NCI-H1417 (cell line): ENCODE measurements at places on chromosomes 4 and X.

DNA sequence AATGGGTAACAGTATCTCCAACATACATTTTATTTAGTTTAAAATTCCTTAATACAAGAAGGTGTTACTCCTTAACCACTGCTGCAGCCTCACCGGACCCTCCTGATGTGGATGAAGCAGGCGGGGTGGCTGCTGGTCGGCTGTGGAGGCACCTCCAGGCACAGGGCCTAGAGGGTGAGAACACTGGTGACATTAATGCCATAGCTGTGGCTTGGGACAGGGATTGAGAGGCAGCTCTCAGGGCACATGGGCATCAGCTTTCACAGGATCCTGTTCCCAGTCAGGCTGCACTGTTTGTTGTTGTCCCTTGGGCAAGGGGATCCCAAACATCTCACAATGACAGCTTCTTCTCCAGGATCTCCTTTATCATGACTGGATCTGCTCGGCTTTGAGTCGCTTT lies 90.0 kb downstream of the GATB start:
- no peak for DNase-seq

DNA sequence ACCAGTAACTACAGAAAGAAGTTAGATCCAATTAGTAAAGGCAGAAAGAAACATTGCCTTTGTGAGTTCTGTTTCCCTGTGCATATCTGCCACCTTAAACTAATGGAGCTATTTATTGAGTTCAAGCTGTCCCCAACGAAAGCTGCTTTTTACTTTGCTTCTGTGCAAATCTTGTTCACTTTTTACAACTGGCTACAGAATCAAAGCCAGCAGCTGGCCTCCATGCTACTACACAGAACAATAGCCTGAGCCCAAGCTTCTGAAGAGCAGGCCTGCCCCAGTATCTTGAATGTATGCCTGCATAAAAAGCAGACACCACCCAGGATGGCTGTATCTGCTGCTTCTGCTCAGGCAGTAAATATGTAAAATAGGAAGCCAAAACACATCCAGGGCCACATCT lies 28.1 kb downstream of the ANK2 start:
- peak; percentile 44 for DNase-seq

DNA sequence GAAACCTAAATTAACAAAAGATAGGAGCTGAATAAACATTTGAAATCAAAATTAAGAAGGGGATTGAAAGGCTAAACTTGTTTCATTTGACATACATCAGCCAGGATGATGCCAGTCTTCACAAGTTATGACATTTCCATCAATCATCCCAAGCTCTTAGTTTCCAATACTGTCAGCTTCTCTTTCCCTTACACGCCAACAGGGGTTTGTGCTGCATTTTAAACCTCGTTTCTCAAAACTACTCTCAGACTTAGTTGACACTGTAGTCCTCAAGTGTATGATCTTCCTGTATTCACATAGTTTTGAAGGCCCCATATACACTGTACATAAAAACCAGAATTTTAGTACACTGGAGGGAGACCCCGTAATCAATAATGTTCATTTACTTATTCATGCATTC lies 840 bp upstream of the P2RY10 start:
- no peak for DNase-seq

- no peak for DNase-seq
Measured at GRCh38 chr4:1939664-1940509, 68.7 kb downstream of the NSD2 start.

DNA sequence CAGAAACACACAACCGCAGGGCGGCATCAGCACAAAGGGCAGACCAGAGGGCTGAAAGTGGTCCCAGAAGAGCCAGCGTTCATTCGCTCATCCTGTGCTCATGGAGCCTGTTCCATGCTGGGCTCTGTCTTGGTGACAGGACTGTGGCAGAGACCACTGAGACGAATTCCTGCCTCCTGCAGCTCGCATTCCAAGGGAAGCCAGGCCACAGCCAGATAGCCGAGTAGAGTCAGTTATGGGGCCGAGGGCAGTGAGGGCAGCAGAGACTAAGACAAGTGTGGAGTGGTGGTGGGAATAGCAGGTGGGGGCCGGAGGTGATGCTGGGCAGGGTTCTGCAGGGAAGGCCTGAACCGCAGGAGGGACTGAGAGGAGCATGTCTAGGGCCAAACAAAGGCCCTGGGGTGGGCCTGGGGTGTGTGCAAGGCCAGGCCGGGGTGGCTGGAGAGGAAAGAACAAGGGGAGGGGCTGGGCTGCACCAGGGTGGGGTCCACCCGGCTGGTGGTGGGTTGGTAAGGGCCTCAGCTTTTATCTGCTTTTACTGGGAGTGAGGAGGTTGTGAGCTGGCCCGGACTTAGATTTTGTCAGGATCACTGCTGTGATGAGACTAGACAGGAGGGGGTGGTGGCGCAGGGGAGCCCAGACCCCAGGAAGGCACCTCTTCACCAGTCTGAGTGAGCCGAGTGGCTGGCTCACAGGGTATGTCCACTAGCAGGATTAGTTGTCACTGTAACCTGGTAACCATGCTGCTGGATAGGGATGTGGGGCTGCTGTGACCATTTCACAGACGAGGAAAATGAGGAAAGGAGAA lies 6.3 kb downstream of the PSAPL1 start:
- DNase-seq, result no peak

GRCh38 chr4:42487230-42487629 lies 89.9 kb downstream of the SHISA3 start:
- no peak for DNase-seq

DNA sequence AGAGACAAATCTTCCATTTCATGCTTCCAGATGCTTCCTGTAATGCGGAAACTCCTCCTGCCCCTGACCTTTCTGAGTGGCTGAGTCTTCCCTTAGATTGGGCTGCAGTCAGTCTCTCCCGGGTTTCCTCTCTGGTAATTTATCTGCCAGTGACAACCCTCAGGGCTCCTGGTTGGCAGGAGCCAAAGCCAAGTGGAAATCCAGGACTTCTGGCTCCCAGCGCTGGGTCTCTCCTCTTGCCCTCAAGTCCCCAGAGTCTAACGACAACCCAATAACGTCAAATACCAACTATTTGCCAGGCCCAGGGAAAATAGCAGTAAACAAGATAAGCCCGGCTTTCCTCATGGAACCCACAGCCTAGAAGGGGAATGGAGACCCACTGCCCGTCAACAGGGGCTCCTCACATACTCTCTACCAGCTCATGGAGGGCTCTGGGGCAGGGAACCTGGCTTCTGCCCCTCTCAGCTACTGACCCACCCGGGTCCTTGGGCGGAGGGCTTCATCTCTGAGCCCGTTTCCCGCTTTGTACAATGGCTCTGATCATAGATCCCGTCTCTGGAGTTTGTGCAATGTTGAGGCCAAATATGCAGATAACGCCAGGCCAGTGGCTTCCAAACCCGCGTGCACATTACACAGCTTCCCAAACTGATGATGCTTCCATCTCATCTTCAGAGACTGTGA lies 1.1 kb upstream of the TBC1D14 start:
- DNase-seq, result no peak

DNA sequence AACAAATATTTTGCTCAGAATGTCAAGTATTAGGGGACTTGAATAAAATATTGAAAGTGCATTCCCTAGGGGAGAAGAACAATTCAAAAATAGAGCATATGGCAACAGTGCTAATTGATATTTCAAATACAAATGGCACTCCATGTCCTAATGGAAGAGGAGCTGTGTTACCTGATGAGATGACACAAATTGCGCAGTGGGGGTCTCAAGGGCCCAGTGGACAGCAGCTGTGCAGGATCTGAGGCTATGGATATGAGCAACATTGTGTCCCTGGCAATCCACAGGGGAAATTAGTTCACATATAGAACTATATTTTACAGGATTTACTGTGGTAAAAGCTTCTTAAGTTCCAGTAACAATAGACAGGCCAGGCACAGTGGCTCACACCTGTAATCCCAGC lies 17.4 kb upstream of the USP46 start:
- no peak for DNase-seq

GRCh38 chr4:69025191-69025998 lies 70.9 kb upstream of the UGT2B7 start:
- DNase-seq, result no peak

DNA sequence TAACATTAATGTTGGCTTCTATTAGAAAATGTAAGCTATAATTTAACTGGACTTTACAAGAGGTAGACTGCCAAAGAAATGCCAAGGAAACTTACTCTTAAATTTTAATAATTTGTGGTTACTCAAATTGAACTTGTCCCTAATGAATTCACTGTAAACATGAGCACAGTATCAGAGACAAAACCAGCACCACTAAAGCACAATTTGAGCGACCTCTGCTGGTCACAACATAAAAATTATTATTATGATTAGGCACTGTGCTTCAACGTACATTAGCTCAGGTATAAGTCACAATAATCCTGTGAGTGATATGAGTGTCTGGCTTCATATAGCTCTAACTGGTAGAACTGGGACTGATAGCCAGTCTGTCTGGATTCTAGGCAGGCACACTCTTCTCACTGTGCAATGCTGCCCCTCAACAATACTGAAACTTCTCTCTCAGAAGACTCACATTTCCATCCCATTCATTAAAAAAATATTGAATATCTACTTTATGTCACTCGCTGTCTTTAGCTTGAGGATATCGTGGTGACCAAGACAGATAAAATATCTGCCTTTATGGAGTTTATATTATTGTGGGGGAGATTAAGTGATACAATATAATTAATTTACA lies 8.0 kb downstream of the NUDT6 start:
- DNase-seq, result peak; percentile 37

GRCh38 chr4:143294710-143295275 lies 41.9 kb upstream of the GAB1 start:
- DNase-seq, result no peak

DNA sequence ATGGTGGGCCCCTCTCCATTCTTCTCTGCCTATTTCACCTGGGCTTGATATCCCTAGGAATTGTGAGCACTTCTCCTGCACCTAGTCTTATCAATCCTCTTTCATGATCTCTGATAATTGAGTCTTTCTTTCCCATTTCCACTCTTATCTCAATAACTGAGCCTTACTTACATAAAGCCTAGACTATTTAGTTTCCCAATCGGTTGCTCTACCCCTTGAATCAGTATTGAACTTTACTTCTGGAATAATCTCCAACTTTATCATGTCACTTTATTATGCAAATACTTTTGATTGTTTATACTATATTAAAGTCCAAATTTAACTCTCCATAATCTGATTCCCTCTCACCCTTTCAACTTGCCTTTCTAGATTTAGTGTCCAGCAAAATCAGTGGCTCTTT lies 222.7 kb downstream of the SPRY1 start:
- no peak for DNase-seq

DNA sequence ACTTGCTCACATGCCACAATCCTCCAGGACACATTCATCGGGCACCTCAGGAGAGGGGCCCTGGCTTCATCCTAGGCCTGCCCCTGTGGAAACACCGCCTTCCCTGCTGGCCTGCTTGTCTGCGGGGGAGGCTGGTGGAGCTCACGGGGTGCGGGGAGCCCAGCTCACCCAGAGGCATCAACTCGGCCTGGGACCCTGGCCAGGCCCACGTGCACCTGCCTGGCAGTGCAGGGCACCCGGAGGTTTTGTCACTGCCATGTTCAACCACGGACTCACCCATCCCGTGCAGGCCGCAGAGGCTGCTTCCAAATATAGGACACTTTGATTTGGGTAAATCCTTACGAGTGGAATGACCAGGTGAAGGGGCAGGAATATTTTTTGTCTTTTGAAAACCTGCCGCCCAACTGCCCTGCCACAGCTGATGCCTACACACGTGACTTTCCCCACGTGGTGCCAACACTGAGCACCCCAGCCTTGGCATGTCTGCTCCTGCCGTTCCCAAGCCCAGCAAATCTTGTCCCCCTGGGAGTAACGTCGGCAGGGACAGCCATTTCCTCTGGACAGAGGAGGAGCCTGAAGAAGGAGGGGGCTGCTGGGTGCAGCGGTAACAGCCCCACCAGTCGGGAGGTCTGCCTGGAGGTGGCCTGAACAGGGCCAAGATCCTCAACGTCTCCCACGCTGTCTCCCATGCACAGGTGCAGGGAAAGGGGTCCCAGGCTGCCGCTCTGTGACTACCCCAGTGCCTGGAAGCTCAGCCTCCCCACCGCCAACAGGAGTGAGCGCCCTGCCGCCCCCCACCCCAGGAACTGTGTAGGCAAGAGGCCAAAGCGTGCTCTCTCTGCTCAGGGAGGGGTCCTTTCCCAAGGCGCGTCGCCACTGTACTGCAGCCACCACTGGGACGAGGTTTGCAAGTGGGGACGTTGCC lies 8.5 kb downstream of the MXD4 start:
- DNase-seq, result no peak

GRCh38 chrX:10755439-10756334 lies 135.3 kb upstream of the MID1 start:
- no peak for DNase-seq

GRCh38 chr4:150583287-150584110 lies 1.5 kb downstream of the MAB21L2 start:
- DNase-seq, result no peak

DNA sequence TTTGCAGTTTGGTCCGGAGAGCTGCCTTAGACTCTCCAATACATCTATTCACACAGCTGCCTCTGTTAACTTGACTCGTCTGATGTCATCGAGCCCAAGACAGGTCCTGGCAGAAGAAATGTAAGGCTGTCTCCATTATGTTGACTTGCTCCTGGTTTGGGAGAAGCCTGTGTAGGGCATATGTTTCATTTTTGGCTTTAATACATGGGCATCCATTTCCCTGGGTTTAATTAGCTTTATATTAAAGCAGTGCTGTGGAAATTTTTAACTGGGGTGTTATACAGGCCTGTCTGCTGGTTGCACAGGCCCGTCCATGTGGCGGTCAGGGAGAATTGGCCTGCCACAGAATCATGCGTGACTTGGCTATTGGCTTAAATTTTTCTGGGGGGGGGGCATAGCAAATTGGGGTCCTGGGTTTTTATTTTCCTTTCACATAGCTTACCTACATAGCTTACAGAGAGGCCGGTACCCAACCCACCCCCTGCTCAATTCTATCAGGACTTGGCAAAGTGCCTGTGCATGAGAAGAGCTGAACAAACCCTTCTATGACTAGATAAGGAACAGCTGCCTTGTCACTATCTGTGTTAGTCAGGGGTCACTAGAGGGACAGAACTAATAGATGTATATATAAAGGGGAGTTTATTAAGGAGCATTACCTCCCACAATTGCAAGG lies 123.5 kb upstream of the WDR1 start:
- no peak for DNase-seq

- DNase-seq, result no peak
Measured at GRCh38 chr4:123477711-123478209, 81.2 kb downstream of the SPRY1 start.

- DNase-seq, result no peak
Measured at GRCh38 chrX:119762718-119763117, 4.3 kb downstream of the SOWAHD start.

GRCh38 chr4:825063-825970 lies 612 bp downstream of the CPLX1 start:
- no peak for DNase-seq

DNA sequence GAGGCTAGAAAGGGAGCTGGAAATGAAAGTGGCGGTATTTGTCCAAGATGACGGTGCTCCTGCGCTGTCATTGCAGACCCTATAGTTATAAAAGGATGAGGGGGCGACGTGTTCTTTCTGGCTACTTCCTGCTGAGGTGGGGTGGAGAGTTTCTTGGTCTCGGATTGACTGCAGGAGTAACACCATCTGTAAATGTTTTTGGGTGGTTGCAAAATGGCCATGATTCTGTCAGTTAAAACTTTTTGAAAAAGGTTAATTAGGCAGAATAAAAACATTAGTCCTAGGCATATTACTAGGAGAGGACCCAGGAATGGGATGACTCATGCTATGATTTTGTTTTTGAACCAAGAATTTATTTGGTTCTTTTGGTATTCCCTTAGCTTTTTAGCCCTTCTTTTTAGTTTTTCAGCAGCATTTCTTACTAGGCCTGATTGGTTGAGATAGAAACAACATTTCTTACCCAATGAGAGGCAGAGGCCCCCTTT lies 53.1 kb downstream of the USP11 start:
- no peak for DNase-seq
